ENCODE measurements at places on chromosomes 6 and 20.

GRCh38 chr6:129686941-129687627, 22.9 kb downstream of the ARHGAP18 start:
- peak; percentile 75 for DNase-seq

DNA sequence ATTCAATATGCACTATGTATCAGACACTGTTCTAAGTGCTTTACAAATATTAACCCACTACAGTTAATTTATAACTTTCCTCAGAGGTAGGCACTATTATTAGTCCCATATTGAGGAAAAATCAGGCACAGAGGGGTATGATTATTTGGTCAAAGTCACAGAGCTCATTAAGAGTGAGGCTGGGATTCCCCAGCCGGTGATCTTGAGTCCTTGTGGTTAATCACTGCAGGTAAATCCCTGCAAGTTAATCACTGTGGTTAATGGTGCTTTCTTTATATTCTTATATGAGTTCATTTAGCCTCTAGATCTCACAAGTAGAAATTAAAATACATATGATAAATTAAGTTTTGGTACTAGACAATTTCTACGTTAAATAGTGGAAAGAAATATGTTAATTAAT, 9.2 kb downstream of the CRYBG1 start:
- DNase-seq = no peak

DNA sequence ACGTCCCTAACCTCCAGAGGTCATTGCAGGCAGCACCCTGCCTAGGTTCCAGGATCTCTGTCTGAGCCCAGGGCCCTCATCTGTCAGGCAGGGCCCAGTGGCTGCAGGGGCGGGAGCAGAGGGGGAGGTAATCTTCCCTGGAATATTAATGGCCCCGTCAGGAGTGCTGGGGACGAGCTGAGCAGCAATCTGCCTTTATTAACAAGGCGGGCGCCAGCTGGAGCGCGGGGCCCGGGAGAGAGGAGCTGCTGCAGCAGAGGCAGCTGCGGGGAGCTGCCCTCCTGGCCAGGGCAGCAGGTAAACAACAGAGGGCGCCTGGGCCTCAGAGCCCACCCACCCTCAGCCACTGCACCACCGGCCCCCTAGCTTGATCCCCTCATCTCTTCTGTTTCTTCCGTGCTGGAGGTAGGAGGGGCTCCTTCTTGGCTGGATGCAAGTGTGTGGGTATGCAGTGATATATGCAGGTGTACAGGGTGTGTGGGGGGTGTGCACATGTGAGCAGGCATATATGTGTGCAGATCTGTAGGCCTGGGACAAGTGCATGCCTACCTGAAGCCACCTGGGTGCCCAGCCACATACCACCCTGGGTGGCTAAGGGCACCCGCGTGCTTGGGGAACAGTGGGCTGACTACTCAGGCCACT, 131.8 kb upstream of the MLN start:
- DNase-seq = no peak

GRCh38 chr6:24990236-24990845, 54.6 kb upstream of the RIPOR2 start:
- no peak for DNase-seq

- DNase-seq = no peak
These were observed 54.4 kb downstream of the DHX35 start for GRCh38 chr20:39016506-39016905.

DNA sequence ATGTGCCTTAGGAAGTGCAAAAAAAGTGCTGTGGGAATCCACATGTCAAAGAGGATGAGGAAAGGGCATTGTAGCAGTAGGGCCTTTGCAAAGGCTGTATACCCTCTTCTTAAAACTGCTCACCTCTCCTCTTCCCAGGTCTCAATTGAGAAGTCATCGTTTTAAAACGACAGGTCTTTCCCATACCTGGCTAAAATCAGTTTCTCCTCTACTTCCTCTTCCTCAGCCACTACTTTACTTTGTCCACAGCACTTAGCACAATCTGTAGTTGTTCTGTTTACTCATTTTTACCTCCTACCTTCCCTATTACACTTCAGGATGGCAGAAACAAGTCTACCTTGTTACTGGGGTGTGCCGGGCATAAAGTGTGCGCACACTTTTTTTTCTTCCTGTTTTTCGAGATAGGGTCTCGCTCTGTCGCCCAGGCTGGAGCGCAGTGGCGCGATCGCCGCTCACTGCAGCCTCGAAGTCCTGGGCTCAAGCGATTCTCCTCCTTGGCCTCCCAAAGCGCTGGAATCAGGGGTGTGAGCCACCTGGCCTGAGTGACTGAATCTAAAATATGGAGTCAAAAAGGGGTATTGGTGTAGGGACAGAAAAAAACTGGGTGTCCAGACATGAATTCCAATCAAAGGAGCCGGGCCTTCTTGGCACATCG, 9.8 kb upstream of the ELOVL5 start:
- no peak for DNase-seq

DNA sequence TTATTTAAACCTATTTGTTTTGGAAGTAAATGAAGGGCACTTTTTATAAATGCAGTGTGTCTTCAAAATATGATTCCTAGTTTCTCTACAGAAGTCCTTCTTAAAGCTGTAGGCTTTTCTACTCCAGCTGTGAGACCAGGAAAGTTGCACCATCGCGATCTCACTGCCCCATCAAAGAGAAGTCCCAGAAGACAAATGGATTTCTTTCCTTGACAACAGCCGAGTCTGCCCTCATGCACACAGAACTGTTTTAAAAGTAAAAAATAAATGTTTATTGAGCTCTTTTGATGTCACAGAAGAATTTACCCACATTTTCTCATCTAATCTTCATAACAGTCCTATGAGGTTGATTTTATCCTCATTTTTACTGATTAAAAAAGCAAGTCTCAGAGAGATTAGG, 324.4 kb upstream of the NT5E start:
- no peak for DNase-seq

DNA sequence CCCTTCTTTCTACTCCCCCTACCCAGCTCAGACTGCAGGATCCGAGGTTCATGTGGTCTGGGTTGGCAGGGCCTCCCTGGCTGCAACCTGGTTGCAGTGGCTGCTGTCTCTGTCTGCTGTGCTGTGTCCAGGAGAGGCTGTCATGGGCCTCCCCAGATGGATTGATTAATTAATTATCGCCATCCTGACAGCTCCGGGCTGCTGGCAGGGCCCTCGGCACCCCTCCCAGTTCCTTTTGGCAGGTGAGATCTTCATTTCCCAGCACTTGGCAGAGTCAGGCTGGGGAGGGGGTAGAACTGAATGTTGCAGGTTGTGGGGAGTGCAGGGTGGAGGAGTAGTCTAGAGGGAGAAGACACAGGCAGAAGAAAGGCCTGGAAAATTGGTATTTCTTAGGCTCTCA, 56.7 kb upstream of the ZFAND3 start:
- no peak for DNase-seq

DNA sequence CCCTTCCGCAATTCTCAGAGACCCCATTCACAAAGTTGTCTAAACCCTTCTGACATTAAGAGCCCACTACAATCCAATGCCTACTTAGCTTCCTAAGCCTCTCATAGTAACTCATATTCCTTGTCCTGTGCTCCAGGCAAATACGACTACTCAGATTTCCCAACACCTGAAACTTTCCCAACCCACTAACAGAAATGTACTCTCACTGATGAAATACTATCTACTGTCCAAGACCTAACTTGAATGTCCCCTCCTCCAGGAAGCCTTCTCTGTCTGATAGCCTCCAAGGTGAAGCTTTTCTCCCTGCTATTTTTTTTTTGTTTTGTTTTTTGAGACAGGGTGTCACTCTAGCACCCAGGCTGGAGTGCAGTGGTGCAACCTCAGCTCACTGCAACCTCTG, 30.4 kb downstream of the GPLD1 start:
- no peak for DNase-seq

DNA sequence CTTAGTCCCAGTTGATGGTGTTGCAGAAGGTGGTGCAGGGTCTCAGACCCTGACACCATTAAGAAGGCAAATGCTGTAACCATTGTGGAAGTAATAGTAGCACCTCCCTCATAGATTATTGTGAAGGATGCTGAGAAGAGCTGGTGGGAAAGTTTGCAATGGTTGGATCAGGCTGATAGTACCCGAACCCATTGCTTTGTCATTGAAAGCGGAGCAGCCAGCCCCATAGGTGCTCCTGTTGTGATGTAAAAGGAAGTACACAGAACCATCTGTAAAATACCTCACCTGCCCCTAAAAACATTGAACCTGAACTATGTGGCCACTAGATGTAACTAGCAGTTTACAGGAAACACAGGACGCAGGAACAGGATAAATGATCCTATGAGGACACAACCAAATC, 31.5 kb downstream of the RIOK1 start:
- no peak for DNase-seq

DNA sequence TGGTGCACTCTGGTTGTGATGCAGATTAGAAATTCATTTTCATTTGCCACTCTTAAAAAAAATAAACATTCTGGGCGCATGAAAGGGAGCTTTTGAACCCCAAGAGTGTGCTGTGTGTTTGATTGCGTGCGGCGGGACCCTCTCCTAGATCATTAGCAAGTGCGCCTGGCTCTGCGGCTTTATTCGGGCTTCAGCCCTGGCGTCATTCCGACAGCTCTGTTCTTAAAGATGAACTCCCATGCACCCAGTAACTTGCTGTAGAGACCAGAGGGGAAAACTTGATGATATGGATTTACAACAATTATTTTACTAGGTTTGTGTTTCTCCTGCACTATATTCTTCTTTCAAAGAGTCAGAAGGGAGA, 48.9 kb upstream of the ARMC2 start:
- no peak for DNase-seq

GRCh38 chr20:62210496-62210855, 9.6 kb downstream of the HRH3 start:
- no peak for DNase-seq

DNA sequence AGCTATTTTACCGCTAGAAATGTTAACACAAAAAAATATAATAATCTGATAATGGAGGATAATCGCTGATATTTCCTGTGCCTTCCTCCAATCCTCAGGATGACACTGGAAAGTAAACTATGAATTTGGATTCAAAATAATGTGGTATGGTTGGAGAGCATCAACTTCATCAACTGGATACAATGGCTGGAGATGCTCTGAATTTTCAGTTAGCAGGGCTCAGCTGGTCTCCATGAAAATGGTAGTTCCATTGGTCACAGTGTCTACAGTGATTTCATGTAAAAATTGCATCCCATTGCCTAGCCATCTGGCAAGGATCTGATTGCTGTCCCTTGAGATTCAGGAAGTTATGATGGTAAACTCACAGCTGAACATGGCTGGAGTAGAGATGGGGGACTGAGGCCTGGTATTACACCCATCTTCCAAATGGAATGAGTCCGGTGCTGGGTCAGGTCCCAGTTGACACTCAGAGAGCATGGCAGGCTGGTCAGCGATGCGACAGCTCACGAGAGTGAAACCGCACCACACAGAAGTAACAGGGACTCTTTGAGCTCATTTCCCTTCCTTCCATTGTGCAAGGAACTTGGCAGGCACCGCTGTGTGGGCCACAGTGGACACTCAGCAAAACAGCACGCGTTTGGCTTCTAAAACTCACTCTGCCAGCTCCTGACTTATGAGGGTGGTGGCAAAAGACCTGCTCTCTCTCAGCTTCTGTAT, 142.4 kb upstream of the TNFAIP3 start:
- no peak for DNase-seq

DNA sequence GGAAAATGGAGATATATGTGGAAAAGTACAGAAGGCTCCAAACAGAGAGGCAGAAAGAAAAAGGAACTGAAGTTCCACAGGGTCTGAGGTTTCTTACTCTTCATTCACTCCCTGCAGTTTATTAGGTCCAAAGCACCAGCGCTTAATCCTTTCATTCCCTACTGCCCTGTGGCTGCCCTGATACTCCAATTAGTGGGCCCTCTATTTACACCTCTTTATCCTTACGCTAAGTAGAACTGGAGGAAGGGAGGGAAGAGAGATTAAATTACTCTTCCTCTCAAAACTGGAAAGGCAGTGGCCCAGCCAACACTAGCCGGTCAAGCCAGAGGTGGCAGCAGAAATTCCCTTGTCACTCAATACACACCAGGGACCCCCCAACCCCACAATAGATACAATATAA, 20.4 kb downstream of the TRERF1 start:
- no peak for DNase-seq

DNA sequence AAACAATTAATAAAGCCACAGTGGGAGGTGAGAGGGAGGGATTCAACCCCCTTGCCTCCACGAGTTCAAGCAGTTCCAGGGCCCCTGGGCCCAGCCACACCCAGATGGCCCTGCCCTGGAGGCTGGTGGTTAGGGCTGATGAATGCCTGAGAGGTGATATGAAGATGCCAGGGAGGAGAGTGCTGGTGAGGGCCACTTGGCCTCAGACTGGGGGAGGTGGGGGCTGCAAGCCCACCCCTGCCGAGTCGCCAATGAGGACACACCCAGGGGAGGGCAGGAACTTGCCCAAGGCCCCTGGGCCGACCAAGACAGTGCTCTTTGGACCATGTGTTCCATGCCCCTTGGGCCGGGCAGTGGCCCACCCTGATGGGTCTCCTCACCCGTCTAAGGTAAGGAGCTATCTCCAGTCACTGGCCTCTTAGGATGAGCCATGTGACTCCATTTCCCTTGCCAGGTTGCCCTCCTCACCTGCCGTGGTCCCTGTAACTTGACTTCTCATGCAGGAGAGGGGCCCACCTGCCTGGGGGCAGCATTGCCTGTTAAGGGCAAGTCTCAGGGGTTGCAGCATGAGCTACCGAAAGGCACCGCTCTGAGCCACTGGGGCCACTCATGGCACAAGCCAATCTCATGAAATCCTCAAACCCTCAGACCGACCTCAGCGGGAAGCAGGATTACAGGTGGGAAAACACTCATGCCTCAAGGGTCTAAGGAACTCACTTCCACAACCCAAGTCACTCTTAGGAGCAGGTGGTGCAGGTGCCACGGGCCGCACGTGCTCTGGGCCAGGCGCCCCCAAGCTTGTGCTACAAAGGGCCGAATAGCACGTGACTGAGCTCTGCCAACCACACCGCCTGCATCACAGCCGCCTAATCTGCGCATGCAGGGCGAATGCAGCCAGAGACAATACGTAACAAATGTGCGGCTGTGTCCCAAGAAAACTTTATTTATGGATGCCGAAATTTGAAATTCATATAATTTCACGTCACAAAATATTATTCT, 147.4 kb upstream of the MLN start:
- no peak for DNase-seq

GRCh38 chr6:161866570-161866969, 592.7 kb upstream of the AGPAT4 start:
- DNase-seq = no peak

- DNase-seq = no peak
These were observed 5.2 kb downstream of the FAXC start for GRCh38 chr6:99344289-99344688.

DNA sequence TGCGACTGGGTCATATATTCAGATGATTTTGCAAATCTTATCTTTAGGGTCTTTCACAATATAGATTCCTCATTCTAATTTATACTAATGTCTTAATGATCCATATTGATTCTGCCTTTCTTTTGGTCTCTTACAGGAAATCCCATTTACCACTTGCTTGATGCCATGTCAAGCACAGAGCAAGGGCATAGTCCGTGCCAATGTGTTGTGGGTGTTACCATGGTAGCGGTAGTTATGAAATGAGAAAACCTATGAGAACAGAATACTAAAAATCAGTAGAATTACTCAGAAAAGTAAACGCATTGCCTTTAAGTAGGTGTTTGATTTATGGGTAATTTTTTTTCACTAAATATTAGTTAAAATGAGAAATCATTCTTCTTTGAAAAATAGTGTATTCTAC, 153.9 kb upstream of the RAB32 start:
- DNase-seq = no peak

- no peak for DNase-seq
These were observed 199.2 kb downstream of the MAFB start for GRCh38 chr20:40489886-40490285.

- DNase-seq = no peak
These were observed 51.9 kb downstream of the DLL1 start for GRCh38 chr6:170238741-170239565.
